Posterior cingulate gyrus (tissue), 11 donors: ENCODE measurements at places on chromosomes 1 and 21.

GRCh38 chr1:175618559-175618958, 124.8 kb downstream of the TNR start:
- no peak for DNase-seq

- DNase-seq, result peak; percentile 58
Measured at GRCh38 chr21:42164064-42164789, 54.7 kb upstream of the ABCG1 start.

DNA sequence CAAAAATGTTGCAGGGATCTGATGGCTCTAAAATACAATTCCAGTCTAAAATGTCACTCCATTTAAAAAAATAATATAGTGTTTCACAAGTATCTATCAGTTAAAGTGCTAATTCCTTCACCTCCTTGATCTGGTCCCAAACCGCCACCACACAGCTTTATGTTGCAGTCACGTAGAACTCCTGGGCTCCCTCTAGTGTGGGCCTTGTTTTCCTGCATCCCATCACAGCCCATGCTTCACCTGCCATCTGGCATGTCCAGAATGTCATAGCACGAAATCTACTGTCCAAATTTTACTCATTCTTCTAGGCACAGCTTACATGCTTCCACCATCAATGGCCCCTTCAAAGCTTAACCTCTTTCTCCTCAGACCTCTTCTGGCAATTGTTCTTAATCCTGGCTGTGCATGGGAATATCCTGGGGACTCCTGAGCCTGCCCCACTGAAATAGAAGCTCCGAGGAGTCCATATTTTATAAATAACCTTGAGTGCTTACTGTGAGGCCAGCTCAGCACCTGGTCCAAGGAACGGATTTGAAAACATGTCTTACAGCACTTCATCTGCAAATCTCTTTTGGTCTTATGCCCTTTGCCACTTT, 15.5 kb downstream of the FYB2 start:
- DNase-seq, result no peak

- DNase-seq, result no peak
Measured at GRCh38 chr1:235329139-235329902, 951 bp downstream of the GGPS1 start.

DNA sequence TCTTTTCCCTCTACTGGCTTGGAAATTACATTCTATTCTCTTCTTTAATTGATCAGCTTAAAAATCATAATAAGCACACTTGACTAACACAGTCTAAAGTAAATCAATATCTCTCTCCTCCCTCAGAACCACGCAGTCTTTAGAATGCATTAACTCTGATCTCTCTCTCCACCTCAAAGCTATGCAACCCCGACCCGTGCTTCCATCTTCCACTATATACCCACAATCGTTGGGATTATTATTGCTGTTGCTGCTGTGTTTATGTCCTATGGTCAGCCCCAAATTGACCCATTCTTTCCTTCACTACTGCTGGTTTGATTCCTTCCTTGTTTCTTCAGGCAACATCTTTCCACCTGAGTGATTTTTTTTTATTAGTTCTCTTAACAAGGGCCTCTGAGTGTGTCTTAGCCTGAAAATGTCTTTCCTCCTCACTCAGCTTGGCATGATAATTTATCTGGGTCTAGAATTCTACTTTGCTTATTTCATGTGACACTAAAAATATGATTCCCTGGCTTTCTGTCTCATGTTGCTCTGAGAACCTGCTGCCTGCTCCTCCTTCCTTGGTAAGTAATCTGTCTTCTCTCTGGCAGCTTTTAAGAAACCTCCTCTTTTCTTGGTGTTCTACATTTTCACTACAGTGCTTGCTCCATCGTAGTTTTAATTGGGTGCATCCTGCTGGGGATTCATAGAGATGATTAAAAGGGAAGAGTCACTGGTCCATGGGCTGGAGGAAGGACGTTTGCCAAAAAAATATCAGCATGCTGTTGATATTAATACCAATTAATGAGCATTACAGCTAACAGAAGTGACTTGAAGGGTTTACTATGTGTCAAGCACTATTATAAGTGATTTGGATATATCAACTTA, 472.2 kb downstream of the MATN1 start:
- no peak for DNase-seq

- no peak for DNase-seq
Measured at GRCh38 chr1:174883409-174883808, 116.3 kb upstream of the CACYBP start.

GRCh38 chr1:230823426-230823825, 44.9 kb downstream of the C1orf198 start:
- no peak for DNase-seq
